PC-9 (cell line): ENCODE measurements at places on chromosomes 7 and 10.

GRCh38 chr7:4245866-4246470 lies 436.1 kb upstream of the FOXK1 start:
- DNase-seq, result peak; percentile 66

GRCh38 chr10:79433324-79434222 lies 11.9 kb downstream of the ZCCHC24 start:
- no peak for DNase-seq

DNA sequence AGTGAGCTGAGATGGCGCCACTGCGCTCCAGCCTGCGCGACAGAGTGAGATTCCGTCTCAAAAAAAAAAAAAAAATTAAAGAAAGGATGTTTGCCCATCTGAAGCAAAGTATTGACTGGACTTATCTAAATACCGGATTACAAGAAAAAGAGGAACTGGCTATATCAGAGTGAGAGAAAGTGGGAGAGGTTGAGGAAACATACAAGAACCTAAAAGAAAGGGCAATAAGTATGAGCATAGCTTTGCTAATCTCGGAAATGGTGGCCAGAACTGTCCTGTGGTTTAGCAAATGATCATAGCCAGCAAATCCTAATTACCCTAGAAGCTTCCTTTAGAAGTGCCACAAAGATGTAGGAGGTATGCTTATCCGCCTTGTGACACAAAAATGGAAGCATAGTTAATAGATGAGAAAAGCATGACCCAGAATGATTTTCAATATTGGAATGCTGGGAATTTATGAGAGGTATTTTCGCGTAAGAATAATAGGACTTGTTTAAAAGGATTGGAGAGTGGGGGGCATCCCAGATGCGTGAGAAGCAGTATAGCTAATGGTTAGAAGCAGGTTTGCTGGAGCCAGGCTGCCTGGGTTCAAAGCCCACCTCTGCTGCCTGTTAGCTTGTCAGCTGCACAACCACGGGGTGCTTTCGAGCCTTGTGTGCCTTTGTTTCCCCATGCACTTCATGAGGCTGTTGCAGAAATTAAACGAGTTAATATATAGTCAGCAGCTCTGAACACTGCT lies 1.2 kb upstream of the GTPBP4 start:
- DNase-seq, result peak; percentile 12

GRCh38 chr7:49023345-49024328 lies 99.3 kb downstream of the CDC14C start:
- DNase-seq, result no peak

DNA sequence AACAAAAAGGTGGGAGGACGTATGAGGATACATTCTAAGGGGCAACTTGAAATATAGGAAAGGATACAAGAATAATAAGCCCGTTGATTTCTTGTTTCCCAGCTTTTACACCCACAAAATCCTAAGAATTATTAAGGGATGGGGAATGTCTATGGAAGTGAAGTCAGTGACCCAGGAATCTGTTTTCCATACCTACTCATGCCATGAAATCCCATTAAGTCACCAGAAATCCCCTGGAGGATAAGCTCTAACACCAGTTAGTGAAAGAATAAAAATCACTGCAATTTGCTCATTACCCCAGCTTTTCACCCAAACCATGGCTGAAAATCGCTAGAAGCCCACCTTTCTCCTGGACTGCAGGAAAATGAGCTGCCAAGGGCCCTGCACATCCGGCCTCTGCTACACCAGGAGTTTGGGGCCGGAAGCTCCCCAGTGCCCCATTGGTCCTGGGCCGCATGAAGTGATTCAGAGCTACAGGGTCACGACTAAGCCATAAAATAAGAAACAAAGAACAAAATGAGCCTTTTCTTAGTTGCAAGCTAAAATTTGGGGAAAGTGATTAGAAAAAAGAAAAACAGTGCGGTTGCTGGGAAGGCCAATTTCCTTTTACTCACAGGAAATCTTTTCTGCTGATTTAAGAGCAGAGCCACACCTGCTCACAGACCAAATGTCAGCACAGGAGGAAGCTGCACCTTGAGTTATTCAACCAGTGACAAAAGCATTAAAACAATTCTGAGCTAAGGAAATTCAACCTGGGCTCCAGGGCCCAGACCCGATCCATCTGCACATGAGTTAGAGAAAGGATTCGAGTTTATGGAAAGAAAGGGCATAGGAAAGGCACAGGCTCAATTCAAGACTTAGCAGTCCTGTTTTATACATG lies 40.3 kb downstream of the HIPK2 start:
- no peak for DNase-seq

GRCh38 chr10:77409697-77410471 lies 227.7 kb downstream of the KCNMA1 start:
- peak; percentile 92 for DNase-seq
